ENCODE measurements at places on chromosomes 6 and 20.
A peak's percentile ranks its signal among the peaks of the same experiment; 100 is the strongest.

GRCh38 chr20:20755231-20755630 is 42.8 kb upstream of the RALGAPA2 start:
- DNase-seq, result no peak

GRCh38 chr6:42259286-42259685 is 41.6 kb upstream of the MRPS10 start:
- no peak for DNase-seq

GRCh38 chr6:158662954-158663624 is 13.2 kb downstream of the SYTL3 start:
- DNase-seq, result no peak

DNA sequence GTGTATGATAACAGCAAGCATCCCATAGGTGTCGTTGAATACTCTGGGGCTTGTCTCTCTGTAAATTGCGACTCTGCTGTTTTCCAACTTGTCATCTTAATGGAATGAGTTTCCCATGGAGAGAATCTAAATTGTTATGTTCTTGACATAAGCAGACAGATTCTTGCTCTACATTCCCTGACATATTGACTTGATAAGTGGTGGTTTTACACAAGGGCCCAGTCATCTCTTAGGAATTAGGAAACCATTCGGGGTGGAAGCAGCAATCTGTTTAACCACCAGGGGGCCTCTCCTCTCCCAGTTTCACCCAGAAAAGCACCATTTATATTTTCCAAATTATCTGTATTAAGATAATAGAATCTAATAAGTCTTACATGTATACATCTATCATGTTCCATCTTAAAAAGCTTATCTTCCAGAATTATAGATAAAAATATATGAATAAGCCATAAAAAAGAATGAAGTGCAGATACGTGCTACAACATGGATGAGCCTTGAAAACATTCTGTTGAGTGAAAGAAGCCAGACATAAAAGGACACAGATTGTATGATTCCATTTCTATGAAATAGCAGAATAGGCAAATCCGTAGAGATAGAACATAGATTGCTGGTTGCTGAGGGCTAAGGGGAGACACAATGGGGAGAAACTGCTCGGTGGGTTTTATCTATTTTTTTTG is 23.1 kb upstream of the MROH8 start:
- DNase-seq, result peak; percentile 46

GRCh38 chr6:116364321-116364720 is 6.4 kb upstream of the DSE start:
- no peak for DNase-seq

GRCh38 chr6:148379966-148380713 is 37.5 kb downstream of the SASH1 start:
- no peak for DNase-seq

- no peak for DNase-seq
These were observed 9.4 kb upstream of the COL9A1 start for GRCh38 chr6:70312165-70312745.

DNA sequence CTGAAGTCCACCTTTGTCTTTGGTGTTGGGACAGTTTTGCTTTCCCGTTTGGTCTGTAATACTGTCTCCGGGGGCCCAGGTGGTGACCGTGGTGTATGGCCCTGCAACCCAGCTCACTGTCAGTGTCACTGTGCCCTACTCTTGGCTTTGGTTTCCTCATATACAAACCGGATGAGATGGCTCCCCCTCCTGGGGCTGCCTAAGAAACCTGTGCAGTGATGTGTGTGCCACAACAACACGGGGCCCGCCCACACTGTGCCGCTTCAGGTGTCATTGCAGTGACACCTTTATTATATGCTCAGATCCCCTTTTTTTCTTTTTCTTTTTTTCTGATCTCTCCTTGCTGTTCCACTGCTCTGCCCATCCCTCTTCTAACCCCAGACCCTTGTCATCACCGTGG is 73.9 kb downstream of the RAMACL start:
- no peak for DNase-seq

DNA sequence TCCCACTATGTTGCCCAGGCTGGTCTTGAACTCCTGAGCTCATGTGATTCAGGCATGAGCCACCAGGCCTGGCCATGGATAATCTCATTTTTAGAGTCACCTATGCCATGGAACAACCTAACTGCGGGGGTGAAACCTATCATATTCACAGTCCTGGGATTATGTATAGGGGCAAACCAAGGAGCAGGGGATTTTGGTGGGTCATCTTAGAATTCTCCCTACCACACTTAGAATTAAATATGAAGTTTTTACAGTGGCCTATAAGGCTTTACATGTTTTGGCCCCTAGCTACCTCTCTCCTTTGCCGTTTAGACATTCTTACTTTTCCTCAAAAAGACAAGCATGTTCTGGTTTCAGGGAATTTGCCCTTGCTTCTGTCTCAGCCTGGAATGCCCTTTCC is 20.6 kb upstream of the VEGFA start:
- no peak for DNase-seq

DNA sequence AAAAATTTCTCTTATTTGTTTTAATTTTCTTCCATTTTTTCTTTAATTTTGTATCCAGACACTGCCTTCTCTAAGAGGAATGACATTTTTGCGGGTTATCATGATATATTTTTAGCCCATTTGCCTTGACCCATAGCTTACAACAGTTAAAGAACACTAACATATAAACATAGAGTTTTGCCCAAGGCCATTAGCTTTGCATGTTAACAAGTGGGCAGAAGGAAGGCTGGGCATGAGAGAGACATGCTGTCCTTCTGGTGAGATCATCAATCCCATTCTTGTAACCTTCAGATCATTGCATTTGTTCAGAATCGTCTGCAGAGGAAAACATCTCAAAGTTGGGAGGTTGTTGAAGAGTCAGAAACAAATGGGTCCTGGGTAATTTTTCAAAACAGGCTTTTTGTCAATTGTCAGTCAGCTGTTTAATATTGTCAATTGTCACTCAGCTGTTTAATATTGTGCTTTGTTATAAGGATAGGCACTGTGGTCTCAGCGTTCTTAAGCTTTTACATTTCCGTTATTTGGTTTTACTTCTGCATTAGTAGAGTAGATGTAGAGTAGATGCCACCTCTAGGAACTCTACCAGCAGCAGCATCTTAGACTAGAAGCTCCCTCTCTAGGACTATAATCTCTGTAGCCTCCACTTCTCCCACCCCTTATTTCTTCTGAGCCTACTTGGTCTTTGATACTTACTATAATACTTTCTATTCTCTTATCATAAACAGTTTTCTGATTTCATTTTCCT is 243.1 kb downstream of the ESR1 start:
- no peak for DNase-seq

DNA sequence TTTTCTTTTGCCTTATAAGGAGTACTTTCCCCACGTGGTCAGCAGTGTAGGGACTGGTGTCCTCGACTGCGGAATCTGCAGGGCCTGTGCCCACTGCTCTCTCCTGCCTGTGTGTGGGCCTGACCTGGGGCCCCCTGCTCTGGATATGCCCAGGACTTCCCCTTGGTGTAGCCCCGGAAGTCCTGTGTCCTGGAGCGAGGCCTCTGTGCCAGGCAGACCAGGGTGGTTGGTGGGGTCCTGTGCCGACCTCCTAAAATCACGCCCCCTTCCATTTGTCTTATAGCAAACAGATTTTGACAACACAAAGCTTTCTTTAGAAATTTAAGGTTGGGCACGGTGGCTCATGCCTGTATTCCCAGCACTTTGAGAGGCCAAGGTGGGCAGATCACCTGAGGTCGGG is 64.2 kb downstream of the DLL1 start:
- no peak for DNase-seq

Data from Panc1 (cell line).